ENCODE measurements at places on chromosomes 12 and 14.

DNA sequence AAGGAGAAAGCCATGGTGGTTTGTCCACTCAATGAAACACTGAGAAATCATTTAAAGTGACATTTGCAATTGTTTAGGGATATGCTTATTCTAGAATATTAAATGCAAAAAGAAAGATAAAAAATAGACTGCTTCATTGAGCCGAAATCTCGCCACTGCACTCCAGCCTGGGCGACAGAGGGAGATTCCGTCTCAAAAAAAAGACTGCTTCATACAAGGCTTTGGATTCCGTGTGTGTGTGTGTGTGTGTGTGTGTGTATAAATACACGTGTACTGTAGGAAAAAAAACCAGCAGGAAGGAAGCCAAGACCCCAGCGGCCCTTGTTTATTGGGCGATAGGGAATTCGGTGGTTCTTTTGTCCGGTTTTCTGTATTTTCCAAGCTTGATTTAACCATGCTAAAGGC lies 3.2 kb upstream of the ZNF839 start:
- DNase-seq: no peak

DNA sequence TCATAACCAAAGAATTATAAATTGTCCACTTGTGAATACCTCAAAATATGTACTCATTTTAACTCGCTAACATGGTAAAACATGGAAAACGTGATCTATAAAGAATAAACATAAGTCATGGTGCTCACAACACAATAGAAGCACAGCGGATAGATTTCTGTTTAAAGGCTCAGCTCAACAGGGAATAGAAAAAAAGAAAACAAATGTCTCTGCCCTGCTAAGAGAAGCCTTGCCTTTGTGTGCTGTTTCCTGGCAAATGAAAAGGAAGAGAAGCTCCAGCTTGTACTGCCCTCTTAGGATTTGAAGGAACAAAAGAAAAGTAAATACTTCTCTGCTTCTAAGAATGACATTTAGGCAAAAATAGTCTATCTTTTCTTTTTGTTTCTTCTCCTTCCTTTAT lies 121.0 kb upstream of the KRR1 start:
- no peak for DNase-seq

GRCh38 chr12:128911861-128912260 lies 58.6 kb downstream of the GLT1D1 start:
- DNase-seq: no peak

GRCh38 chr12:89192429-89192828 lies 159.9 kb downstream of the DUSP6 start:
- no peak for DNase-seq

- DNase-seq: no peak
These were observed 28.3 kb upstream of the TEAD4 start for GRCh38 chr12:2930865-2931264.

DNA sequence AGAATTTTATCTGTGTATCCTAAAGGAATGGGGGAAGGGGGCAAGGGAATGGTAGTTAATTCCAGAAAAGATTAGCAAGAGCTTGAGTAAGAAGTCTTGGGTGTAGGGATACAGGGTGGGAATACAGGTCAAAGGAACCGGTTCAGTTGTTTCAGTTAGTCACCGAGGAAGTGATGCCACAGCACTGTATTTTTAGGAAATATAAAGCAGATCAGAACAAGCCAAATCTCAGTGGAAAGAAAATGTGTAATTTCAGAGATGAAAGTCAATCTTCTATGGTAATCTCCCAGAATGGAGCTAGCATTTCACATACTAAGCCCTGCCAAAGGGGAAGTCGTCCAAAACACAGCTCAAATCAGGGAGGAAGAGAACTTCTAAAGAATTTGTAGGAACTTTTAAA lies 4.7 kb upstream of the TUBA1C start:
- no peak for DNase-seq

DNA sequence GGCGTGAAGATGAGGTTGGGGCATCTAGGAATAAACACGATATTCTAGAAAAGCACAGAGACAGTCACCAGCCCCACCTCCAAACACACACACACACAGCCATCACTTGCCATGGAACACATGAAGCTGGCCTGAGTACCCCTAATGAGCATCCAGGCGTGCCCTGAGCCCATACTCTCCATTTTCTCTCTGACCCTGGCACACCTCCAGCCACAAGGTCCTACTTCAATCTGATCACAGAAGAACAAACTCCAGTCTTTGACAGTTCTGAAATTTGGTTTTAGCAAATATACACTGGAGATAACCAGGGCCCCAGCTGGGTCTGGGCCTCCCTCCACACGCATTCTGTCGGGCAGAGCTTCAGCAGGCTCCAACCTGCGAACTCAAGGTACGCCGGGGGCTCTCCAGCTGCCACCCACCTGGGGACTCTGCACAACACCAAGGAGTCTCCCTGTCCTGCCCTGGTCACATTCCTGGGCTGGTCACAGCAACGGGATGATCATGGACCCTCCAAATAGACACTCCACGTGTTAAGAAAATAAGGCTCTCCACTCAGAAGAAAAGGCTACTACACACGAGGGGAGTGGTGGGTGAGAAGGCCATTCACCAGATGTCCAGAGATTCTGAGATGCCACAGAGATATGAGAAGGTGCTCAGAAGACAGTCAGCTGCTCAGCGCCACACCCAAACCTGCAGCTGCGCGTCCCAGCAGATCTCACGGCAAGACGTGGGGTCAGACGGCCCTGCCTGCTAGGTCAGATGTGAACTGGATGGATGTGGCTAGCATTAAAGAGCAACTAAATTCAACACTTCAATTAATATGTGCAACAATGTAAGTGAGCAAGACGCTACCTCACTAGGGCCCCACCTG lies 57.0 kb upstream of the PNMA1 start:
- no peak for DNase-seq

- DNase-seq: no peak
These were observed 227.8 kb downstream of the ZFP36L1 start for GRCh38 chr14:68564826-68565759.

- no peak for DNase-seq
These were observed 6.0 kb downstream of the CHPT1 start for GRCh38 chr12:101703487-101703886.

DNA sequence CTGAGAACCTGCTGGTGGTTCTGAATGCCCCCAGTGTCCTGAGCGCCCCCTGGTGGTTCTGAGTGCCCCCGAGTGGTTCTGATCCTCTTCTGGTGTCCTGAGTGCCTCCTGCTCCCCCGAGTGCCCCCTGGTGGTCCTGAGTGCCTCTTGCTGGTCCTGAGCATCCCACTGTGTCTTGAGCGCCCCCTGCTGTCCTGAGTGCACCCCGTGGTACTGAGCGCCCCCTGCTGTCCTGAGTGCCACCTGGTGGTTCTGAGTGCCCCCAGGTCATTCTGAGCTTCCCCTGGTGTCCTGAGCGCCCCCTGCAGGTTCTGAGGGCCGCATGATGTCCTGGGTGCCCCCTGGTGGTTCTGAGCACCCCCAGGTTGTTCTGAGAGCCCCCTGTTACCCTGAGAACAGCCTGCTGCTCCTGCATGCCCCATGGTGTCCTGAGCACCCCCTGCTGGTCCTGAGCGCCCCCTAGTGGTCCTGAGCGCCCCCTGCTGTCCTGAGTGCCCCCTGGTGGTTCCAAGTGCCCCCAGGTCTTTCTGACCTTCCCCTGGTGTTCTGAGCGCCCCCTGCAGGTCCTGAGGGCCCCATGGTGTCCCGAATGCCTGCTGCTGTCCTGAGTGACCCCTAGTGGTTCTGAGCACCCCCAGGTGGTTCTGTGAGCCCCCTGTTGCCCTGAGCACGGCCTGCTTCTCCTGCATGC lies 1165.4 kb downstream of the TMEM121 start:
- peak; percentile 23 for DNase-seq

GRCh38 chr14:77260631-77261030 lies 10.4 kb downstream of the NGB start:
- no peak for DNase-seq

DNA sequence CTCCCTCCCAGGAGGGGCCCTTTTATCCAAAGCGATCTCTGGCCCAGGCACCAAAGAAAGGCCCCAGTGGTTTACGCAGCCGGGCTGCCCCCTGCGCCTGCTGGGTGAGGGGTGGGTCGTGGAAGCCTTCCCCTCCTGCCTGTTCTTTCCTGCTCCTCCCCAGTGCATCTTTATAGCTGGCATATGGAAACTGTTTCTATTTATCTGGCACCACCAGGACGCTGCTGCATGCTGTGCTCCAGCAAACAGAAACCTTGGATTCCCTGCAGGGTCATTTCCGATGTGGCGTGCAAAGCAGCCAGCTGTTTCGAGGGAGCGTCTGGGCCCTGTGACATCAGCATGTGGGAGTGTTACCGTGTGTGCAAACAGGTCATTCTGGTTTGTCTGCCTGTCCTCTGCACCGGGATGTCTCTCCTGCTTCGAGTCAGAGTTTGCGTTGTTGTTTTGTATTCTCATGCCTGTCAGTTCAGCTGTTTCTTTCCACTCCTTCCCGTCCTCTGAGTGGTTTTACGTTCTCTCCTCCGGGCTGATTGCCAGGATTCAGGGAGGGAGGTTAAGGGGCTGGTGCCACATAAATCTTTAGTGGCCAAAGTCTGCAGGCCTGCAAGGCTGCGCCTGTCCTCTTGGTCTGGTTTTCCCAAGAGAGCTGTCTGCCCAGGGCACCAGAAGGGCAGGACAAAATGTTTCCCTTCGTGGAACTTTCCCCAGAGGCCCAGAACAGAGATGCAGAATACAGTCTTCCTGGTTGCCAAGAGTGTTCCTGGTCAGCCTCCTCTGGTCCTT lies 24.6 kb downstream of the TPCN1 start:
- no peak for DNase-seq

GRCh38 chr14:60665177-60665550 lies 15.9 kb upstream of the SIX1 start:
- DNase-seq: no peak

GRCh38 chr12:53207042-53207441 lies at the start of gene ITGB7:
TSS of gene ITGB7 (minus strand) at chr12:53207251. CDS start at chr12:53200443, 6,808 bp downstream.
- peak; percentile 64 for DNase-seq

DNA sequence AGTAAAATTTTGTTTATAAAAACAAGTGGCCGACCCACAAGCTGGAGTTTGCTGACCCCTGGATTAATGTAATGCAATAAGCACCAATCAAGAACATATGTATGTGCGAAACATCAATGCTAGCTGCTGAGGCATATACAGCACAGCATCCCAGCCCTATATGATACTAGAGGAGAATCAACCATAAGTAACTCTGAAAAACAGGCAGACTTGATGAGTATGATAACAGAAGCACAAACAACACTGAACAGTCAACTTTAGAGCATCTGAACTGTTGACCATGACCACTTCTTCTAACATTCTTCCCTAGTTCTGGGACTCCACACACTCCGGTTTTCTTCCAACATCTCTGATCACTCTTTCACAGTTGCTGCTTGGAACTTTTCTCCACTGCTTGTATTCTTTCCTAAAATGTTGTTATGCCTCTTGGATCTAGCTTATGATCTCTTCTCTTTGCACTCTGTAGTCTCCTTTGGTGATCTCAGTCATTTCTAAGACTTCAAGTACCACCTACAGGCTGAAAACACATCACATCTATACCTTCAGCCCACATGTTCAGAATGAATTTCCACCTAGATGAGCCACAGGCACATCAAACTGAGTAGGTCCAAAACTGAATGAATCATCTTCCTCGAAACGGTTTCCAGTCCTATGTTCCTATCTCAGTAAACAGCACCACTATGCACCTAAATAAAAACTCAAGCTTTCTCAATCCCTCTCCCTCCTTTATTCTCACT lies 57.2 kb downstream of the STXBP6 start:
- DNase-seq: no peak

GRCh38 chr12:48943221-48943620 lies 14.1 kb downstream of the ARF3 start:
- no peak for DNase-seq

DNA sequence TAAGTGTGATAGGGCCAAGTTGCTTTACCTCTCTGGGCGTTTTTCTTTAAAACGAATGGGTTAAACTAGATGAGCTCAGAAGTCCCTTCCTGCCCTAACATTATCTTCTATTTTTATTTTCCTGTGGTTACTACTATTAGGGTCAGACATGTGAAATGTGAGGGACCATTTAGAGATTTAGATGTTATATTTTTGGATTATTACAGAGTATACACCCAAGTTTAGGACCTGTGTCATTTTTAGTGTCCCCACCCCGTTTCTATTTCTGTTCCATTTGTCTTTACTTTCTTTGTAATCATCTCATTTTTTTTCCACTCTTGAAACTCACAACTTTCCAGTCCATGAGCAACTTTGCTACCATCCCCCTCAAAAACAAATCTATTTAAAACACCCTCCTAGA lies 56.3 kb downstream of the SLC4A8 start:
- no peak for DNase-seq

GRCh38 chr12:82149045-82149444 lies 209.1 kb downstream of the CCDC59 start:
- DNase-seq: no peak

GRCh38 chr12:3747543-3747942 lies 5.4 kb downstream of the CRACR2A start:
- no peak for DNase-seq

GRCh38 chr12:65934480-65935115 lies 110.3 kb downstream of the HMGA2 start:
- DNase-seq: no peak

GRCh38 chr12:106429043-106429552 lies 71.5 kb downstream of the POLR3B start:
- DNase-seq: no peak

DNA sequence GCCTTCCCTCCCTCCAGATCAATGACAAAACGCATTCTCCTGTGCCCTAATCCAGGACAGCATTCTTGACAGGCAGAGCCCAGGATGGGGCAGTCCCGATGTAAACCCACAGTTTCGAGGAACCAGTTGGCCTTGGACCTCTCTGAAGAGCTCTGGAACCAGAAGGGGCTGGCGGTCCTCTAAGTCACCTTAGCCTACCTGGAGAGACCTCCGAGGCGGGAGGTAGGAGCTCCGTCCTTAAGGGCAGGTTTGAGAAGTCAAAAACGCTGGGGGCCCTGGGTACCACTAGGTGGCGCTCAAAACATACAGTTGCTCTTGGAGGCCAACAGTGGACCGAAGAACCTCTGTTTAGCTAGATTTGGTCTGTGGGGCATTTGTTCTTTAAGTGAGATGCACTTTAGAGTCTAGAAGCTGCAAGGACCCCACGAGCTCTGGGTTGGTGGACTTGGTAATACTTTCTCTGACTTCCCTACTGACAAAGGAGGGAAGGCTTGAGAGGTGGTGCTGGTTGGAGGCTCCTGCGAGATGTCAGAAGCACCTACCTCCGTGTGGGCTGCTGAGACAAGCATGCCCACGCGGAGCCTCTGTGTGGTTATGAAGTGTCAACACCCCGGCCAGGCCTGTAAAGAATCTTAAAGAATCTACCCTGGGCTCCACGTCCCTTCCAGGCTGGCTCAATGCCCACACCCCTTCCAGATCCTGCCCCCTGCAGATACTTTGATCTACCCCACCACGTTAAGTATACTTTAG lies 74.8 kb upstream of the CHST11 start:
- DNase-seq: peak; percentile 66

DNA sequence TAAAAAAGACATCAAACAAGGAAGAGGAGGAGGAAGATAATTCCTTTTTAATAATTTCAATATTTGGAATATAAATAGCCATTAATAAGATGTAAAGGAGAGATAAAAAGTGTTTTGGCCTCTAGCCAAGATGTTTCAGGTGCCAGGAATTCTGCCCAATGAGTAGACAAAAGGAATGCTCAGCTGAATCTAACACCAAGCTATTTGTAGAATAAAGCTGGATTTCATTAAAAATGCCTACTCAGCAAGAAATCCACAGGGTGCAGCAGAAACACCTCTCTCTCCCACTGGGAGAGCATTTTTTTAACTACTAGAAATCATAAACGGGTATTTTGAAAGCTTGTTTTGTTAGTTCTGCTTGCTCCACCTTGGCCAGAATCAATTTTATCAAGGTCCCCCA lies 4.1 kb upstream of the STAB2 start:
- DNase-seq: no peak

GRCh38 chr12:1914114-1914911 lies 4.1 kb downstream of the CACNA2D4 start:
- no peak for DNase-seq
